ENCODE measurements at places on chromosomes 7 and 10.

- no peak for DNase-seq
Observed at GRCh38 chr7:94142281-94142680, 138.1 kb upstream of the BET1 start.

DNA sequence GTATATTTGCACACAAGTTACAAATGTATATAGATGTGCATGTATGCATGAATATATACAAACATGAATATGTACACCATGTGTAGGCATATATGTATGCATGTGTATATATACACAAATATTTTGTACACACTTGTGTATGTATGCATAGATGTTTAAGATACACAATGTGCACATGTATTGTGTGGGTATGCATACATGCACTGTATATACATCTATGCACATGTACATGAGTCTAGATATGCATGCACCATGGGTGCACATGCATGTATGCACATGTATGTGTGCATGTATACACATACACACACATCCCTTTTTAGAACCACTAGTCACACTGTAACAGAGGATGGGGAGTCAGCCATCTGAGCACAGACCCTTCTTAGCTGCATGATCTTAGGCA, 249.4 kb downstream of the COBL start:
- no peak for DNase-seq

DNA sequence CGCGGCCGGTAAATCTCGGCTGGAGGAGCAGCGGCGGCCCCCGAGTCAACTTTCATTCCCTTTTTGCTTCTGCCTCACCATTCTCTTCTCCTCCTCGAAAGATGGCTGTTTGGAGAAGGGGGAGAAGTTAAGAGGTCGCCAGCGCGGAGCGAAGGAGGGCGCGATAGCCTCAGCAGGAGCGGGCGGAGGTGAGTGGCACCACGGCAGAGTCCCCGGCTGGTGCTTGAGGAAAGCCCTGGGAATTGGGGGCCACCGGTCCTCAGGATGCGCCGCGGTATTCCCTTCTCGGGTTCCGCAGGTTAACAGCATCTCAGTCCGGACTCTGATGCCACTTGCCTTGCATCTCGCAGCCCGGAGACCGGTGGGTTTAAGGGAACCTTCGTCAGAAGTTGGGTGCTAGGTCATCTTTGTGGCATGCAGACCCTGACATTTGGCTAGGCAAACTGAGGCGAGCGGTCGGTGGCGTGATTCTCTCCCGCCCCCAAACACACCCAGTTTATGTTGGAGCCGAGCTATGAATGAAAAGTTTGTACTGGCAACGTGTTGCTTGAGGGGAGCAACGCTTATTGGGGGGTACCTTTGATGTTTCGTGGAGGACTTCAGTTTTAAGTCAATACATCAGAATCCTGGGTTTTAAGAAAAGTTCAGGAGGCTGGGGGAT, 59.5 kb upstream of the PRPS1L1 start:
- DNase-seq = no peak

DNA sequence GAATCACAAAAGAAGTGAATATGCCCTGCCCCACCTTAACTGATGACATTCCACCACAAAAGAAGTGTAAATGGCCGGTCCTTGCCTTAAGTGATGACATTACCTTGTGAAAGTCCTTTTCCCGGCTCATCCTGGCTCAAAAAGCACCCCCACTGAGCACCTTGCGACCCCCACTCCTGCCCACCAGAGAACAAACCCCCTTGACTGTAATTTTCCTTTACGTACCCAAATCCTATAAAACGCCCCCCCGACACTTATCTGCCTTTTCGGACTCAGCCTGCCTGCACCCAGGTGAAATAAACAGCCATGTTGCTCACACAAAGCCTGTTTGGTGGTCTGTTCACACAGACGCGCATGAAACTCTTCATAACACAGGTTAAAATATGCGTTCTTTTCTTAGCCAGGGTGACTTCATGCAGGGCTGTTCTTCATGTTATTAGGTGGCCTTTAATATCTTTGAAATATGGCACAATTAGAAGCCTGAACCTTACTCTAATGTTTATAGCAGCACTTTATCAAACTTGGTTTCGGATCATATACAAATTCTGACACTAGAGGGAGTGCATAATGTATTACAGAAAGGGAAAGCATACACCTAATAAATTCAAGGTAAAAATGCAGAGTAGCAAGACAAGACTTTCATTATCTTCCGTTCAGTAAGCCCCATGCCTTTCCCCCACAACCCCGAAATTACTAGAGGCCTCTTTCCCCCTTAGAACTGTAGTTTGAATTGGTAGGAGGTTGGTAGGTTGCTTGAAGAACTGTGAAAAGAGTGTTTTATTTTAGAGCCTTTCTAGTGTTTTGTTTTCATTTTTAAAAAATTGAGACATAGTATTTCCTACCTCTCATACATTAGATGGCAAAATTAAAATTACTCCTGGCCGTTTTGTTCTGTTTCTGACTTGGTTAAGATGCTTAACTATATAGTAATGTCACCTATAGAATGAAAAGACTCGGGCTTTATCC, 117.9 kb downstream of the NPY start:
- no peak for DNase-seq

DNA sequence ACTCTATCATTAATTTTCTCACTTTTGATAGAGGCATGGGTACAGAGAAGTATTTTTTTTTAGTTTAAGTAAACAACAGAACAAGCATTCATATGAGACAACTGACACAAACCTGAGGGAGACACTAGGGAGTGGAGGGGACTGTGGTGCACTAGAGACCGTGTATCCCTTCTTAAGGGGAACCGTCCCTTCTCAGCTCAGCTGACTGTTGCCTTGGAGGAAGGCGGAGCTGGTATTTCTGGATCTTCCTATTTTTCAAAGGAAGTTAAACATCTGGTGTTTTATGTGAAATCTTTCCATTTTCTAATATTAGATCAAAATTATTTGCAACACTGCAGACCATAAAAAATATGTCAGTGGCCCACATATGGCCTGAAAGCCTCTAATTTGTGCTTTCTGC, 113.6 kb upstream of the MACROH2A2 start:
- DNase-seq = no peak

DNA sequence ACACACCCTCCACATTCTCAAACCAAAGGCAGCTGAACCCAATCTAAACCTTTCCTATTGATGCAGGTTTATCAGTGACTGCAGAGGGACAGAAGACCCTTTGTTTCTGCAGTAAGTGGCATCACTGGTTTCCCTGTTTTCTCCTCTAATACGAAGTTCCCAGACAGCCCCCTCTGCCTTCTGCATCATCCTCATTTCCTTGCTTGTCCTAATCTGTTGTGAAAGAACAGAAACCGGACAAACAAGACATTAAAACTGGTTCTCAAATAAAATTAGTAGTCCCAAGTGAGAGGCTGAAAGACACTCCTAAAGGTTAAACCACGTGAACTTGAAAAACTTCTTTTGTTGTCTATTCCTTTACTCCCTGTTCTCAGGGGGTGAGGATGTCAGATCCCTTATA, 10.1 kb upstream of the ADRB1 start:
- no peak for DNase-seq

DNA sequence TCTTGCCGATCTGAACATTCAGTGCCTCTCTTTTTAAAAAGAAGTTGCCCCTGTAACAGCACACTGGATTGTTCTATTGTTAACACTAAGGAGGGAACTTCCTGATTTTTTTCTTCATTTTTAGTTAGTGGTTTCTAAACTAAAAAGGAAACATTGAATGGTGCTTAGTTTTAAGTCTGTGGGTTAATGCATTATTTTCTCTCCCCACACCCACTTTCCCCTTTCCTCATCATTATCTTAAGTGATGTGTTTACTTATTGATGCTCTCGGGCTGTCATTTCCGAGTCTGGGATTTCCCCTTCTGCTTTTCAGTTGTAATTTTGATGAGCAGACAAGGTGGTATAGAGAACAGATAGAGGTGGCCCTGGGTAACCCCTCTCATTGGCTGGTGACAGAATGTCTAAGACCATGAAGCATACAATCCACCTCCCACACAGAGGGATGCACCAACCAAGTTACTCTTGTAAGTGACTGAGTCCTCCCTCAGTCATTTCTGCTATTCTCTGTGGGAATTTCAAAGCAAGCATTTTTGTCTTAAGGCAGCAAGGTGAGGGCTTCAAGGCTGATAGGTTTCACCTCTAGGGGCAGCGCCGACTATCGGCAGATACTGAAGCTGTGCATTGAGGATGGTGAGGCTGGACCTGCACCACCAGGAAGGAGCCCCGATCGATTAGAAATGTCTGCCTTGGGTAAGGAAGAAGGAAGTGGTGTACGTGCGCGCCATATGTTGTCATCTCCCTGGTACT, 49.5 kb downstream of the CHN2 start:
- DNase-seq = peak; percentile 11

GRCh38 chr10:63889803-63890202, 368.6 kb downstream of the REEP3 start:
- DNase-seq = no peak

DNA sequence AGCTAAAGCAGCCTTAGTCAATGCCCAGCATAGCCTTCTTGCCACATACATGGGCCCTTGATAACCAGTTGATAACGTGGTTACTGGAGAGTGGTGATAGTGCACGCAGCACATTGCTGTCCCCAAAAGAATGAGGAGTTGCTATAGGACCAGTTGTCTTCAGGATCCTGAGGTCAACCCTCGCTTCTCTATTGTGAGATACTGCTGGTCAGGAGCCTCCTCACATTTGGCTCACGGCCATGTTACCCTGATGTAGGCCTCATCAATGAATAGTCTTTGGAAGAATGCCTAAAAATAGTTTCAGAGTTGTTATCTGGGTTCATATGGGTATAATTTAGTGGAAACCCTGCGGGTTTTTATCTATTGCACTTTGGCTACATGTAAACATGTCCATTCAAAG, 230.7 kb downstream of the VTI1A start:
- DNase-seq = no peak

DNA sequence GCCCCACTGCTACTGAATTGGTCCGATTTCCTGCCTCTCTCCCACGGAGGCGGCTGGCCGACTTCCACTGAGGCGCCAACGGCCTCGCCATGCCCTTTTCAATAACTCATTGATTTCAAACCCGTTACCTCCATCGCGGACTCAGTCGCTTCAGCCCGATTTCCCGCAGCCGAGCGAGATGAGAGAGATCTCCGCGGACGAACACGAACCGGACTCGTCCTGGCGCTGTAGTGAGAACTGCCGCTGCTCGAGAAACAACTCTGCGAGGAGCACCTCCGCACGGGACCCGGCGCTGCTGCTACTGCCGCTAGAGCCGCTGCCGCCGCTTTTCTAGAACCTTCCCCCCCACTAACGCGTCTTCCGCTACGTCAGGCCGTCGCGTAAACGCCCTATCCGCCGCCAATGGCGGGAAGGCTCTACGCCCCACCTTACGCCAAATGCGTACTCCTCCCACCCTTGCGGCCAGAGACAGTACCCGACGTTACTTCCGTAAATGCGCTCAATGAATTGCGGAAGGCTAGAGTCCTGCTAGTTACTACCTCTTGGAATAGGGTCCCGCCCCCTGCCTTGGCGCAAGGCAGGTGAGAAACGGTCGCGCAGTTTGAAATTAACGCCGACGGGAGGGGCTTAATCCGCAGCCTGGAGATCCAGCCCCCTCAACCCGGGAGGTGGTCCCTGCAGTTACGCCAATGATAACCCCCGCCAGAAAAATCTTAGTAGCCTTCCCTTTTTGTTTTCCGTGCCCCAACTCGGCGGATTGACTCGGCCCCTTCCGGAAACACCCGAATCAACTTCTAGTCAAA, at the start of gene HNRNPA2B1:
Gene HNRNPA2B1, minus strand, starts transcription at position 303 of the 803 bp plus-strand sequence. Its CDS starts 169 bp downstream, at position 134.
- peak; percentile 94 for DNase-seq

DNA sequence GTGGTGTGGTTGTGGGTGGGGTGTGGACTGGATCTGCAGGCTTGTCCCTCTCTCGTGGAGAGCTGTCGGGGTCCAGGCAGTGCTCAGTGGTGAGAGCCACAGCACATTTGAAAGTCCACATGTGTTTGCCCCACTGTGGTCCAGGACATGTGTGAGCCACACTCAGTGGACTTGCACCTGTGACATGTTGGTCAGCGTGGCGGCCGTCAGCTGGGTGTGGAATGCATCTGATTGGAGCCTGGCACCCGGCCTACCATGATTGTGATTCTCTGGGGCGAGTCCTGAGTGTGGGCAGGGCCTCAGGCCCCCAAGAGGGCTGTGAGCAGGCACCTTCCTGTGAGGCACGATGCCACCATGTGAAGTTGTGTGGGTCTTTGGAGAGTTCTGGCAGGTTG, 77.9 kb downstream of the DNAJB6 start:
- no peak for DNase-seq

- DNase-seq = no peak
Observed at GRCh38 chr10:82282782-82283456, 407.9 kb downstream of the NRG3 start.

DNA sequence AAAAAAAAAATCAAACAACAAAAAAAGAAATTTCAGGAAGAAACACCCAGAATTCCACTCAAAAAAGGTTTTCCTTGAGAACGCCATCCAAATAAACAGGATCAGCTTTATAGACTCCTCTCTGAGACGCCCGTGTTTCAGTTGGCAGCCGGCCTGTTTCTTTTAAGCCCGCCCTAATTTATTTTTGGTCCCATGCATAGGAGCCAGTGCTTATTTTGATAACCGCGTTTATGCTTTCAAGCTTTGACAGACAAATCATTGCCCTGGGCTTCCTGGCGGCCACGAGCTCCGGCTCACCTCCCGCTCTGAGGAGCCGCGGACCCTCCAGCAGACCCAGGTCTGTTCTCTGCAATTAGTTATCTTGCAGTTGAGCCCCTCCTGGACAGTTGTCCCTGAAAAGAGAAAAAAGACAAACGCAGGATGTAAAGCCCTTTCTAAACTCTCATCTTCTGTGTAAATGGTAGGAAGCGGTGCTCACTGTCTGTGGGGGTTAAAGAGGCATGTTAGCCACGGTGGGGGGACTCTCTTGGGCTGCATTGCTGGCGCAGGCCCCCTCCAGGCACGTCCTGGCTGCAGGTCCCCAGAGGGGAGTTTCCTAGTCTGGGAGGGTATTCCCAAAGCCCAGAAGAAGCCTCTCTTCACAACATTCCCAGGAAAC, 22.2 kb upstream of the UNCX start:
- DNase-seq = no peak
